ENCODE measurements at places on chromosomes 11 and 22. TPM values are rescaled to one million over a fixed set of nuclear protein-coding genes. Genes with fewer than 3 reads are reported as not detected.
A peak's percentile ranks its signal among the peaks of the same experiment; 100 is the strongest.

DNA sequence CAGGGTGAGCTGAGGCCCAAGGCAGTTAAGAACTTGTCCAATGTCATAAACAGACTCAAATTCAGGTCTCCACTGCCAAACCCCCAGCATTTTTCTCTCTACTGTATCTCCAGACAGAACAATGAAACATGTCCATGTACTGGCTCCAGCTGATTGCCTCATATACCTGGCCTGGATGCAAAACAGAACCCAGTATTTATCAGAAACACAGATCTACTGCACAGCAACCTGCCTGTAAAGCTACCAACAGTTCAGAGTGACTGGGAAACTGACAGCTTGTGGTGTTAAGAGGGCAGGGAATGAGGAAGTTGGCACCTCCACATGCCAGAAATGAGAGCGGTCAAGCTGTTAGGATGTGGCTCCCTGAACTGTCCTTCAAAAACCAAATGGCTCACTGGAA, 41.6 kb downstream of the C11orf71 start:
- H3K4me3 ChIP-seq, result no peak overlapping the region
- H3K4me1 ChIP-seq, result no peaks in the 10 kb centered on the region
- H3K36me3 ChIP-seq, result no peaks in the 10 kb centered on the region
- DNase-seq, result no peak
- no peaks in the 10 kb centered on the region for H3K27me3 ChIP-seq

GRCh38 chr11:116231543-116231942, 541.2 kb downstream of the BUD13 start:
- H3K4me1 ChIP-seq, result no peaks in the 10 kb centered on the region
- H3K36me3 ChIP-seq, result no peaks in the 10 kb centered on the region
- no peak overlapping the region for H3K4me3 ChIP-seq
- DNase-seq, result no peak
- no peaks in the 10 kb centered on the region for H3K27me3 ChIP-seq

- no peaks in the 10 kb centered on the region for H3K27me3 ChIP-seq
- H3K4me1 ChIP-seq, result peaks cover 11% of the 10 kb centered on the region
- H3K27ac ChIP-seq, result no peak overlapping the region
- no peak for DNase-seq
- H3K36me3 ChIP-seq, result no peaks in the 10 kb centered on the region
- H3K4me3 ChIP-seq, result no peak overlapping the region
Observed at GRCh38 chr22:39589875-39590274, 19.3 kb downstream of the CACNA1I start.

GRCh38 chr11:116691771-116692177, 81.0 kb downstream of the BUD13 start:
- no peak overlapping the region for H3K4me3 ChIP-seq
- peak; percentile 56 for DNase-seq
- no peak overlapping the region for H3K27ac ChIP-seq
- H3K36me3 ChIP-seq, result no peaks in the 10 kb centered on the region

DNA sequence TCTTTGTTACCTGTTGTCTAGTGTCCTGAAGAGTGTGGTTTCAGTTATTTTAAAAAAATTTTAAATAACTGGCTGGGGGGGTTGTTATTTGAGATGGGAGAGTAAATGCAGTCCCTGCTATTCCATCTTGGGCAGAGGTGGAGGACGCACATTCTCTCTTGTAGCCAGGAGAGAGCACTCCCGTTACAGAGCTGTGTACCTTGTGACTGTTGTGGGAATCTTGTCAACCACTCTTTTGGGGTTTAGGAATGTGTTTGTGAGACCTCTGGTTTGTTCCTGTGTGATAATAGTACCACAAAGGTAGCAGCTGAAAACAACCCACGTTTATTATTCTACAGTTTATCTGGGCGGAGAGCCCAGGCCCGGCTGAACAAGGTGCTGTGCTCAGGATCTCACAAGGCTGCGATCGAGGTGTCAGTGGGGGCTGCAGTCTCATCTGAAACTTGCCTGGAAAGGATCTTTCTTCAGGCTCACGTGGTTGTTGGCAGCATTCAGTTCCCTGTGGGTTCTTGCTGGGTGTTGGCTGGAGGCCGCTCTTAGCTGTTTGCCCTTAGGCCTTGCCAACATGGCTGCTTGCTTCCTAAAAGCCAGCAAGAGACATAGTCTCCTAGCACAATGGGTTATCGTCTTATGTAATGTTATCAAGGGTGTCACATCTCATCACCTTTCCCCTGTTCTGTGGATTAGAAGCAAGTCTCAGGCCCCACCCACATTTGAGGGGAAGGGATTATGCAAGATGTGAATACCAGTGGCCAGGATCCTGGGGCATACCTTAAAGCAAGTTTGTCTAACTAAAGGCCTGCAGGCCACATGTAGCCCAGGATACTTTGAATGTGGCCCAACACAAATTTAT, 20.6 kb downstream of the IGHMBP2 start:
- peaks cover 26% of the 10 kb centered on the region for H3K4me1 ChIP-seq
- no peaks in the 10 kb centered on the region for H3K27me3 ChIP-seq
- H3K36me3 ChIP-seq, result peaks cover 98% of the 10 kb centered on the region
- H3K4me3 ChIP-seq, result no peak overlapping the region

- no peaks in the 10 kb centered on the region for H3K36me3 ChIP-seq
- no peaks in the 10 kb centered on the region for H3K4me1 ChIP-seq
- H3K27ac ChIP-seq, result no peak overlapping the region
- H3K4me3 ChIP-seq, result no peak overlapping the region
- H3K27me3 ChIP-seq, result no peaks in the 10 kb centered on the region
Observed at GRCh38 chr11:83521647-83522596, 235.8 kb upstream of the CCDC90B start.

RAPSN gene
- not detected for total RNA-seq

MS4A7 gene
- not detected for total RNA-seq

Data from stomach (tissue), 19 donors.